Body of pancreas (tissue), 4 donors: ENCODE measurements at places on chromosomes 12 and 14. TPM values are rescaled to one million over a fixed set of nuclear protein-coding genes. Genes with fewer than 3 reads are reported as not detected.

The RBP5 gene
- total RNA-seq, result not detected

The PELI2 gene
- total RNA-seq, result 41.8 TPM

The HHIPL1 gene
- 0.26 TPM for total RNA-seq

The KRT73 gene
- 1.3 TPM for total RNA-seq

The DBX2 gene
- not detected for total RNA-seq

The SSTR1 gene
- total RNA-seq, result 5.3 TPM

The GLI1 gene
- total RNA-seq, result not detected

The GALC gene
- total RNA-seq, result 42.5 TPM

The IL26 gene
- not detected for total RNA-seq

The GPR162 gene
- total RNA-seq, result not detected

The KRT75 gene
- not detected for total RNA-seq

The PAPLN gene
- 13.5 TPM for total RNA-seq
